Stimulated activated CD4-positive, alpha-beta T cell treated with anti-CD3 and anti-CD28 coated beads, TNF-alpha, amount 100 ng/mL, for 1 hour (primary cell): ENCODE measurements at places on chromosomes 11 and 22.

GRCh38 chr11:108216988-108217387 lies 5.5 kb downstream of the NPAT start:
- DNase-seq = no peak

DNA sequence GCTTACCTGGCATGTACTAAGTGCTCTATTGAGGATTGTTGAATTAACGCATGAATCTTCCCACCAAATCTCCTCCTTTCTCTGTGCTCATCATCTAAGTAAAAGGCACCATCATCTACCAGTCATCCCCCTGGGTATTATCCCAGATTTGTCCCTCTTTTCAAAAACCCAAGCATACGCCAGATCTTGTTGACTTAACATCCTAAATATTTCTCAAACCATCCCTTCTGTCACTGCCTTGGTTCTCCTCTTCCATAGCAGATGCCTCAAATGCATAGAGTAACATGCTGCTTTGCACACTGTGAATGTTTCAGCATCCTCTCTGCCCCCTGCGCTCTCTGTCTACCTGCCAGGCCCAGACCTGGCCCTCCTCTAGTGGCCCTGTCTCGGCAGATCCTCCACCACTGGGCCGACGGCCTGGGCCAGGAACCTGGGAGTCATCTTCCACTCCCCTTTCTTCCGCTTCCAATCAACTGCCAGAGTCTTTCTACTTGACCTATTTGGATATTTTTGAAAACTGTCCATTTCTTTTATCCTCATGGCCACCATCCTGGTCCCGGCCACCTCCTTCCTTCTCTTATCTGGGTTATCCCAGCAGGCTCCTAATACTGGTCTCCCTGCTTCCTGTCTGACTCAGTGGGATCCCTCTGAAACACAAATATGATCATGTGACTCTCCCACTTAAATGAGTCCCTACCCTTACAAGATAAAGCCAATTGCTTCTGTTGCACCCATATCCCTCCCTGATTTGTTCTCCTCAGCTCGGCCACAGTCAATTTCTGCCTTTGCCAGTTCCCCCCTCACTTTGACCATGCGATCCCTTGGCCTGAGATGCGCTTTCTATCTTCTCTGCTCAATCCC lies 3.4 kb upstream of the TAB1 start:
- no peak for DNase-seq

DNA sequence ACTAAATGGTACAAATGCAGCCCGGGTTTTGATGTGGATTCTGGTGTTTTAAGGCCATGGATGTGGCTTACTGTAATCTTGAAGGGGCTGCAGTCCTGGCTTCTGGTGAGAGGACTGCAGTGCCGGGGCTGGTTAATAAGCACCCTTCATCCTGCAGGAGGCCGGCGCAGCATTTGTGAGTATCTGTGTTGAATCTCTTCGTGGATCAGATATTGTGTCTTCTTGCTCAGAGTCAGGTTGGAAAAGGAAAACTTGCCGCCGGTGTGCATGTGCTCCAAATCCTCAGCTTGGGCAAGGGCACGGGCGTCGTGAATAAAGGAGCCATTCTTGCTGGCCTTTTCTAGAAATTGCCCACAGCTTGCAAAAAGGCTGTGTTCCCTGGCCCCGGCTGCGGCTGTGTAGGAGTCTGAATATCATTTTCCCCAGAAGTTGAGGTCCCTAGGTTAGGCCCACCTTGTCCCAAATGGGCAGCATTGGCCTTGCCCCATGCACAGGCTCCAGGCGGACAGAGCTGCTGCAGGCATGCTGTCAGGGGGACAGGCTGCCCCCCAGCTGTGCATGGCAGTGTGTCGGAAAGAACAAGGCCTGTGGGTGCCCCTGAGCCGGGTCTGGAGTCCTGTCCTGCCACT lies 28.9 kb upstream of the PARVB start:
- no peak for DNase-seq

- no peak for DNase-seq
Measured at GRCh38 chr22:46010207-46010867, 33.4 kb upstream of the WNT7B start.

GRCh38 chr22:47166446-47167016 lies 404.1 kb downstream of the TBC1D22A start:
- no peak for DNase-seq

- DNase-seq = no peak
Measured at GRCh38 chr11:120054016-120054752, 83.7 kb downstream of the TRIM29 start.

GRCh38 chr11:90668502-90668901 lies 445.7 kb upstream of the CHORDC1 start:
- no peak for DNase-seq

DNA sequence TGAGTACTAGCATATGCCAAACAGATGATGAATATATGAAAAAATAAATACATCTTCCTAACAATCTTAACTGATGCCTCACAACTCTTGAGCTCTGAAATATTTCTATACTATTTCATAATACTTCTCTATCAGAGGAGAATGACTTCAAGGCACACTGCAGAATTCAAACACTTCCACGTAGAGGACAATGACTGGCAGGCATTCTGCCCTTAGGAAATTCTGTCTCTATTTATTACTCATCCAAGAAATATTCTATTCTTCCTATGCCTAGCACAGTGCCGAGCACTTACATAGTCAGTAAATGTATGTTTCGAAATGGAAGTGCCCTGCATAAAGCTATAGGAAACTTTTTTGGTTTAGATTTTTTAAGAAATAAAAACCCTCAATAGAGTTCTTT lies 809.1 kb downstream of the DLG2 start:
- no peak for DNase-seq

DNA sequence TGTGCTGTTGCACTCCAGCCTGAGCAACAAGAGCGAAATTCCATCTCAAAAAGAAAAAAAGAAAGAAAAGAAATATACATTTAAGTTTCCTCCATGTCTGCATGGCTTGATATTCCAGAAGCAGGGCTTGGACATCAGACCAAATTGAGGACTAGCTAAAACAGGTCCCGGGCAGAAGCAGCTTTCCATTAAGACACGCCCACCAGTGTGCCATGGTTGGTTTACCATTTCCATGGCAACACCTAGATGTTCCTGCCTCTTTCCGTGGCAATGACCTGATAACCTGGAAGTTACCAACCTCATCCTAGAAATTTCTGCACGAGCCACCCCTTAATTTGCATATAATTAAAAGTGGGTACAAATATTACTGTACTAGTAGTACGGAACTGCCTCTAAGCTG lies 111.3 kb downstream of the NAT10 start:
- DNase-seq = no peak

DNA sequence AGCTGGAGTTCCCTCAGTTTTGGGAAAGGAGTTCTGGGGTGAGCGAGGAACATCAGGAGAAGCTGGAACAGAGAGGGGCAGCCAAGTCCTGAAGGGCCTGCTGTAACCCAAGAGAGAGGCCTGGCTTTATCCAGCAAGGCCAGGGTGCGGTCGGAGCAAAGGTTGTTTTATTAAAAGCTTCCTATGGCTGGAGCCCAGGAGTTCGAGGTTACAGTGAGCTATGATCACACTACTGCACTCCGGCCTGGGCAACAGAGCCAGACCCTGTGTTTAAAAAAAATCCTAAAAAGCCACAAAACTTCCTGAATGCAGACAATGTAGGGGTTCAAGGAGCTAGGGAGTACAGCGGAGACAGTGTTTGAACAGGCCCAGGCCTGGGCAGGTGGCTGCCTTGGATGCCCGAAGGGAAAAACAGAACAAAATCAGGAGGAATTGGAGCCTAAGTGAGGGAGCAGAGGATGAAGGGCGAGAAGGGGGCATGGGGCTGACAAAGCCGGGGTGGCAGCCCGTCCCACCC lies 22.2 kb upstream of the MALAT1 start:
- DNase-seq = no peak

DNA sequence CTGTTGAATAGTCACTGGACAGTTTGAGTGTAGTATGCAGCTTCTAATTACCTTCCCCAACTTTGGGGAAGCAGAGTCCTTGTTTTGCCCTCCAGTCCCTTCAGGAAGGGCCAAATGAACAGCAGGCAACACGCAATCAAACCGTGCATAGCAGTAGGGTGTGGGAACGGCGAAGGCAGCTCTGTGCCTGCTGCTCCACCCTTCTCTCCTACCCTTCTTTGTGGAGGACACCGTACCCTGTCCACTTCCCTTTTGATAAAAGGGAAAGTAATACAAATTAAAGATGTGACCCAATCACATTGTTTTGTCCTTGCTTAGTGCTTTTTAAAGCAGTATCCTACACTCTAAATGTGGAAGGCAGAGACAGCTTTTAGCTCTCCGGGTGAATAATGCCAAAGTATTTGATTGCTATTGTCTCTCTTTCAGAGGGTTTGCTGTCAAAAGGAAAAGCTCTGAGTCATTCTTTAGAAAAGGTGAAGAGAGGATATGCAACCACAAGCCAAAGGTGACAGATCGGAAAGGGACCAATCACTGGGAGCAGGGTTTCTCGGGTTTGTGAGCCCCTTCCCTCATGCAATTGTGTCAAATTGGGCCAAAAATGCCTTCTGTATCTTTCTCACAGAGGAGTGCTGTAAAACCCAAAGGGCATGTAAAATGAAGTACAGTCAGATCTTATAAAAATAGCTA lies 407.3 kb upstream of the CCDC90B start:
- no peak for DNase-seq

GRCh38 chr22:28911304-28911690 lies 27.9 kb downstream of the ZNRF3 start:
- DNase-seq = no peak

- DNase-seq = peak; percentile 15
Measured at GRCh38 chr11:77082838-77083565, 16.2 kb downstream of the CAPN5 start.

- no peak for DNase-seq
Measured at GRCh38 chr22:28903729-28904128, 20.4 kb downstream of the ZNRF3 start.

GRCh38 chr11:43447151-43447550 lies 88.4 kb downstream of the TTC17 start:
- no peak for DNase-seq

- no peak for DNase-seq
Measured at GRCh38 chr11:105588001-105588400, 21.9 kb upstream of the GRIA4 start.

- no peak for DNase-seq
Measured at GRCh38 chr11:110410651-110411050, 19.1 kb upstream of the FDX1 start.

DNA sequence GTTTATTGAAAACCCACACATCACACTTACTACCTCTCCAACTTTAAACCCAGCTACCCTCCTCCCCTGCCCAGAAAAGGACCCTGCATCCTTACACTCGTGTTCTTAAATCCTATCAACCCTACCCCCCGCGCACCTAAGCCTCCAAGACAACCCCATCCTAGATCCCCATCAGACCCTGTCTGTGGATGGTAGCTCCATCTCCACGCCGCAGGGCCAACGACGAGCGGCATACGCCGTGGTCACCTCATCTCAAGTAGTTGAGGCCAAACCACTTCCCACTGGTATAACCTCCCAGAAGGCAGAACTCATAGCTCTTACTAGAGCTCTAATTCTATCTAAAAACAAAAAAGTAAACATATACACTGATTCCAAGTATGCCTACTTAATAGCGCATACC lies 9.4 kb upstream of the OR56A3 start:
- DNase-seq = no peak
